Testis (tissue), 5 donors: ENCODE measurements at places on chromosomes 1 and 21. TPM values are rescaled to one million over a fixed set of nuclear protein-coding genes. Genes with fewer than 3 reads are reported as not detected.

The LAMB3 gene
- total RNA-seq: 2.0 TPM

The RNU1-2 gene
- total RNA-seq: under 0.01 TPM

The RSPO1 gene
- total RNA-seq: 0.16 TPM

The VHLL gene
- 1.7 TPM for total RNA-seq

The ADGRB2 gene
- 15.7 TPM for total RNA-seq

The CD84 gene
- total RNA-seq: 6.4 TPM

The SPSB1 gene
- 30.0 TPM for total RNA-seq

The MCOLN3 gene
- total RNA-seq: 5.1 TPM

DNA sequence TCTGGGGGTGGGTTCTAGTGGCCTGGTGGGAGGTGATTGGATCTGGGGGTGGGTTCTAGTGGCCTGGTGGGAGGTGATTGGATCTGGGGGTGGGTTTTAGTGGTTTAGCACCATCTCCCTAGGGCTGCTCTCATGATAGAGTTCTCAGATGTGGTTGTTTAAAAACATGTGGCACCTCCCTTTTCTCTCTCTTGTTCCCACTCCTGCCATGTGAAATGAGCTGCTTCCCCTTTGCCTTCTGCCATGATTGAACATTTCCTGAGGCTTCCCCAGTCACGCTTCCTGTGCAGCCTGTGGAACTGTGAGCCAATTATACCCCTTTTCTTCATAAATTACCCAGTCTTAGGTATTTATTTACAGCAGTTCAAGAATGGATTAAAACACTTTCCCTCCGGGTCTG lies 327.3 kb upstream of the AJAP1 start:
- DNase-seq: no peak

DNA sequence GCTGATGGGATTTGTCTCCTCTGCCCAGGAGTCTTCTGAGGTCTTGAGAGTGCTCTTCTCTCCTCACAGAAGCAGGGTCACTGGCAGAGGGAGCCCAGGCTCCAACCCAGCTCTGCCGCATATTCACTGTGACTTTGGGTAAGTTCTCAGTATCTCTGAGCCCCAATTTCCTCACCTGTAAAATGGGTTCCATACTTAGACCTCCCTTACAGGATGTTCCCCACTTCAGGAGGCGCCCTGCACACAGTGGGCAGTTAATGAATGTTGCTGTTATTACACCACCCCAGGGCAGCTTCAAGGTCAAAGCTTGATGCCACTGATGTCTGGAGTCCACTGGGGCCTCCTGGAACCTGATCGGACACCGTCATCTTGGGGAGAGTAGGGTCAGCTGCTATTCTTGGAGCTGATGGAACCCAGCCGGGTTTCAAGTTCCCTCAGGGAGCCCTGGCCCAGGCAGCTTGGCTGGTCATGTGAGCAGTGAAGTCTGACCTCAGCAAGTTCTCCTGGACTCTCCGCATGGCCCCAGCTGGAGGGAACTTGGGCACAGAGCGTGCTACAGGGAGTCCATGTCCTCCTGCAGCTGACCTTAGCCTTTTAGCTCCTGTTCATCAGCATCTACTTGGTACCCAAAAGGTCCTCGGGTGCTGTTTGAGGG lies 21.8 kb downstream of the COA7 start:
- DNase-seq: peak; percentile 69

DNA sequence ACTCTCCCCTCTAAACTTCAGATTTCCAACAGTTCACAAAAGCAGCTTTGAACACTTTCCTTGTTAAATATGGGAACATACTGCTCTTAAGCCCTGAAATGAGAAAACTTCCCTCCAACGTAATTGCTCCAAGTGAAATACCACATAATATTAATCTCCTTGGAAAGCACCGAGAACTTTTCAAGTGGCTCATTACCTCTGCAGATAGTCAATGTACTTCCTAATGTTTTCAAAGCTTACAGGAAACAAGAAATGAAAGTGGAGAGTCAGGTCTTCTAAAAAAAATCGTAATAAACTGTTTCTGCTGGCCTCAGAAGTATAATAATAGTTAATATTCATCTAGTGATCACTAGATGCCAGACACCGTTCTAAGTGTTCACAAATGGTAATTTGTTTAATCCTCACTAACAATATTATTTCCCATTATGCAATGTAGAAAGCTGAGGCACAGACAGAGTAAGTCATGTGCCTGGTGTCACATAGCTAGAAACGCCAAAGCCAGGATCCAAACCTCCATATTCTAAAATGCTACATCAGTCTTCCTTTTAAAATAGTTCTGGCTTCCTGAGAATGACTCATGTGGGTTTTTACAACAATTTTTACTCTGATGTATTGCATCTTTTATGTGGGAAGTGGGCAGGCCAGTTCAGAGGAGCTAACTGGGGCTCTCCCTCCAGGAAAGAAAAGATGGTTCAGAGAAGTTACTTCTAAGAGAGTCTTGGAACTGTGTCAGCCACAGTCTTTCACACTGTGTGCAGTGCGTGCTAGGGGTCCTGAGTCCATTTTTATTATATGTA lies 177.2 kb downstream of the PLPPR4 start:
- no peak for DNase-seq

DNA sequence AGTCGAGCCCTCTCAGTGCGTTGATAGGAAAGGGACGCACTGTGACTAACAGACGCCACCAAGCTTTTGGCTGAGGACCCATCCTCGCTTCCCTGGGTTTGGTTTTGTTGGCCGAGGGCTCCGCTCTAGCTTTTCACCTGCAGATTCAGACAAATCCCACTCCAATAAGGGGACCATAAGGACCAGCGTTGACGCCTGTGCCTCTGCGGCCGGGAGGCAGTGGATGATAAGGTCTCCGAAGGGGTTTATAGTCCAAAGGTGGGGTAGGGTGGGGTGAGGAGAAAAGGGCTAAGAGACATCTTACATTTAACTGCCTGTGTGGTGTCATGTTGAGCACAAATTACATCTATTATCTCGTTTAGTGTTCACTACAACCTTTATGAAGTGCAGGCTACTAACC lies 760 bp downstream of the PEX14 start:
- DNase-seq: no peak

DNA sequence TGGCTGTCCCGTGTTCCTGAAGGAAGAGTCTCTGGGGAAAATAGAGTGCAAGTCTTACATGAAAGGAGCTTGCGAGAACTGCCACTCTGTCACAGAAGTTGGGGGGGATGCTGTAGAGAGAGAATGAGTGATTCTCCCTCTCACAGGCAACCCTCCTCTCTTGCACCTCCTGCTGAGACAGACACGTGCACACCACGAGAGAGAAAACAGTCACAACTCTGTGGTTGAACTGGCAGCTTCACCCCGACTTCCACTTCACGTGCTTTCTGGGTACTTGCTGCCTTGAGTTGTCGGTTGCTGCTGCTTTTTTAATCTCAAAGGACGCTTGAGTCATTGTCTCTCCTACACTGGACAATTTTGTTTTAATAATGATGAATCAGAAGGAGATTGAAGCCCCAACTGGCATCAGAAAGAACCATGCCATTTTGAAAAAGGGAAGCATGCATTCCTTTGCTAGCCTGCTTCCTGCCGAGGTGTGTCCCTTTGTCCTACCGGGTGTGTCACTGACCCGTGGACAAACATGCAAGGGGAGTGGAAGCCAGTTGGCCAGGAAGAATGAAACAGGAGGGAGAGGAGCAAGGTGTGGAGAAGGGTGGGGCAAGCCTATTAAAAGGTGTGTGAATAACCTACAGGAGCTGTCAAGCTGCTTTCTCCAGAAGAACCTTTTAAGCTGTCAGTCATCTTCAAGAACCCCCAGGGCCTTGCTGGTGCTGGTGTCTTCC lies 164.2 kb downstream of the CACNA1E start:
- DNase-seq: no peak

- DNase-seq: peak; percentile 30
These were observed 3.1 kb downstream of the RNF207 start for GRCh38 chr1:6208723-6209660.

DNA sequence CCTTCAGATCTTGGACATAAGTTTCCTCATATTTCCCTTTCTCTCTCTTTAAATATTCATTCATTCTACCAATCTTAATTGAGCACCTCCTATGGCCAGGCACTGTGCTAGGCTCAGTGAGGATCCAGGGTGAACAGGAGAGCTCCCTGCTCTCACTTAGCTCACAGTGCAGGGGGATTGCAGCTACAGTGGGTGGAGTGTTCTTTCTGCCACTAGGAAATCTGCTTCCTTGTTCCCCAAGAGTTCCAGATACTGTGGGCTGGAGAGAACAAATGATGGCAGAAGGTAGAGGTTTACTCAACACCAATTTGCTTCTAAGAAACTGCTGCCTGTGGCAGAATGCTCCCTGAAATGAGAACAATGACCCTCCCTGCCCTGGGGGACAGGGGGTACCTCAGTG lies 5.1 kb upstream of the FABP3 start:
- DNase-seq: no peak

GRCh38 chr21:27511233-27511632 lies 544.3 kb upstream of the ADAMTS5 start:
- DNase-seq: no peak

- DNase-seq: no peak
These were observed 37.2 kb downstream of the LRRC8C start for GRCh38 chr1:89670163-89670562.

GRCh38 chr1:147334292-147334691 lies 91.8 kb downstream of the CHD1L start:
- no peak for DNase-seq

DNA sequence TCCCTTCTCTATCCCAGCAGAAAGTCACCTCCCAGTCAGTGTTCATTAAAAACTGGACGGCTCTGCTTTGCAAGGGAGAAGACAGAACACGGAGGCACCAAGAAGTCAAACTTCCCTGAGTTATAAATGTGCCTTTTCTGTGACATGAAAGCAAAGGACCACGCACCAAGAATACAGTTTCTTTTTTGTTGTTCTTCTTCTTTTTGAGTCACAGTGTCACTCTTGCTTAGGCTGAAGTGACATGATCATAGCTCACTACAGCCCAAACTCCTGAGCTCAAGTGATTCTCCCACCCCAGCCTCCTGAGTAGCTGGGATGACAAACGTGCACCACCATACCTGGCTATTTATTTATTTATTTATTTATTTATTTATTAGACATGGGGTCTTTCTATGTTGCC lies 22.7 kb downstream of the GLUL start:
- no peak for DNase-seq

- no peak for DNase-seq
These were observed 17.1 kb upstream of the C1orf87 start for GRCh38 chr1:60090655-60091054.

- no peak for DNase-seq
These were observed 6.7 kb downstream of the TAGLN2 start for GRCh38 chr1:159918352-159919200.

- DNase-seq: no peak
These were observed 154.5 kb downstream of the DENND1B start for GRCh38 chr1:197620714-197621163.

DNA sequence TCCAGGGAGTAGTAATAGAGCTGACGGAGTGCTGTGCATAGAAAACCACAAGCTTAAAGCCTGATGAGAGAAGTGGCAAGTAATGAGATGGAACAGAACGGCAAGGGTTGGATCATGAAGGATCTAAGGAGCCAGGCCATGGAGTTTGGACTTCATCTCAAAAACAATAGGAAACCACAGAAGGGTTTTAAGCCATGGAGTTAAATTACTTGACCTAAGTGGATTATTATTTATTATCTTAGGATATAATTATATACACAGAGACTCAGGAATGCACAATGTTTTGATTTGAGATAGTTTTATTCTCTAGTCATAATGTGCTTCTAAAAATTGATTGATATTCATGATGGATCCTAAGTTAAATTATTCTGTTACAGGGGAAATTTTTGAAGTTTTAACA lies 242.4 kb downstream of the PLPP3 start:
- DNase-seq: no peak
